ENCODE measurements at places on chromosomes 11 and 22.

DNA sequence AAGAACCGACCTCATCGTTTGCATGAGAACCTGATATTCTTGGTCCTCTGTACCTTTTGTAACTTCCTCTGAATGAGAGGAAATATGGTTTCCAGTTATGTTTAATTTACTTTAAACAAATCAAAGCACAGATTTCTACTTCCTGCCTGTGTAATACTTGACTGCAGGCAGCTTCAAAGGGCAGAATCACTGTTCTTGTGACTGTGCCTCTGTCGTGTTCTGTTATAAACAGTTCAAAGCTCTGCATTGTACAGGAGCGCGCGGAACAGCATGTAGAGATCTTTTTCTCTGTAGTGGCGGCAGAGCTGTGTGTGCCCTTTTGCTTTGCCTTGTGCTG, 73.2 kb upstream of the CLDN5 start:
- no peak for DNase-seq

DNA sequence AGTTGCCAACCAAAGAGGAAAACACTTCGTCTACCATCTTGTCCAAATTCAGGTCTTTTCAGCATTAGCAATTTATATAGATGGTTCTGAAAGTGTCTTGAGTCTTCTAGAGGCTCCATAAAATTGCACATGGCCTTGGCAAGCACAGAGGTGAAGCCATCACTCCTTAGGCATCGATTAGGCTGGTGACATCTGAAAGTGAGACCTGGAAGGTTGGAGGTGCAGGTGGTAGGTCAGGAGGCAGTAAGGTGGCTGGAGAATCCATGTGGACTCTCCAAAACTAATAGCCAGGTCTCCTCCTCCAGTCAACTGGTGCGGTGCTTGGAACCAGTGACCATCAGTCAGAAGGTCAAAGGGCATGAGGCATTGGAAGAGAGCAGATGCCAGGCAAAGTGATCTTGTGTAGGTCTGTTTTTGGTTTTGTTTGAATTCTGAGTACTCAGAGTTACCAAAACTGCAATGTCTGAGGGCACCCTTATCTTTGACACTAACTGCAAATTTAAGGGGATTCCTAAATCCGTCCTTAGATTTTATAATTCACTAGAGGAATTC, 6.6 kb upstream of the APOL2 start:
- DNase-seq: no peak

DNA sequence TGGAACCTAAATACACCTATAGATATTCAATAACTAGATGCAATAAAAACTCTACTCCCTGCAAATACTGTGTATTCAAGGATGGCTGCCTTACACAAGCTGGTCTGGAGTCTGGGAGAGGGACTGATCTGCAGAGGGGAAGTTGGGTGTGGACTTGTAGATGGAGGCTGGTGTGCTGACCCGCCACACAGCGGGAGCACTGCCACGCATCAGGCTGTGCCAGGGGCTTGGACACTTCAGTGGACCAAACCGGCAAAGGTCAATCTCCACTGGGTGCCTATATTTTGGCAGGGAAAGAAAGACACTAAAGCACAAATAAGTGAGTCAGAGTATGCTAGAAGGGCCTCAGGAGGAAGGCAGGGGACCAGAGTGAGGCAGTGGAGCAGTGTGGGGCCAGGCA, 2.1 kb upstream of the SHANK3 start:
- no peak for DNase-seq

GRCh38 chr11:11027288-11027687, 169.4 kb upstream of the ZBED5 start:
- no peak for DNase-seq

DNA sequence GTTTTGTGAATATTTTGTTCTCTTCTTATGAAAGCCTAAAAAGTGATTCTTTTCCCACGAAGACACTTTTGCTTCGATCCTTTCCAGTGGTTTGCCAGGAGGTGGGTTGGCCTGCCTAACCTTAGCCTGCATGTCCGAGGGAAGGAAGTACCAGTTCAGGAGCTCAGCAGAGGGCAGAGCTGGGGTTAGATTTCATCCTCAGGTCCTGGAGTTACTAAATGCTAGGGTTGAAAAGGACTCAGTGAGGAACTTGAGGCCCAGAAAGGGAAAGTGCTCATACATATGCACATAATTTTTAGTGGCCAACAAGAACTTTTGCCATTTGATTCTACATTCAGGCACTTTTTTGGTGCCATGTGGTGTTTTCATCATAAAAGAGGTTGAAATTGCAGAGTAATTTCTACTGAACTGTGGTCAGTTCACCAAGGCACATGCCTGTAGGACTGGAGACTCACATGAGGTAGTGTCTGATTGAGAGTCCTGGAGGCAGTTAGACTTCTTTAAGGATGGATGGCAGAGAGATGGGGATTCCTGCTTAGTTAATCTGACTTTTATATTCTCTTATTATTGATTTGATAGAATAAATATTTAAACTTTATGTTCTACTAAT, 36.7 kb downstream of the NCAM1 start:
- DNase-seq: no peak

GRCh38 chr22:49148895-49149418, 678.7 kb downstream of the BRD1 start:
- DNase-seq: no peak

- no peak for DNase-seq
These were observed 30.0 kb upstream of the SYT7 start for GRCh38 chr11:61610905-61611304.

Data from NCI-H526 treated with DMSO at 0.1 percent for 48 hours (cell line).